ENCODE measurements at places on chromosomes 13 and 19.

DNA sequence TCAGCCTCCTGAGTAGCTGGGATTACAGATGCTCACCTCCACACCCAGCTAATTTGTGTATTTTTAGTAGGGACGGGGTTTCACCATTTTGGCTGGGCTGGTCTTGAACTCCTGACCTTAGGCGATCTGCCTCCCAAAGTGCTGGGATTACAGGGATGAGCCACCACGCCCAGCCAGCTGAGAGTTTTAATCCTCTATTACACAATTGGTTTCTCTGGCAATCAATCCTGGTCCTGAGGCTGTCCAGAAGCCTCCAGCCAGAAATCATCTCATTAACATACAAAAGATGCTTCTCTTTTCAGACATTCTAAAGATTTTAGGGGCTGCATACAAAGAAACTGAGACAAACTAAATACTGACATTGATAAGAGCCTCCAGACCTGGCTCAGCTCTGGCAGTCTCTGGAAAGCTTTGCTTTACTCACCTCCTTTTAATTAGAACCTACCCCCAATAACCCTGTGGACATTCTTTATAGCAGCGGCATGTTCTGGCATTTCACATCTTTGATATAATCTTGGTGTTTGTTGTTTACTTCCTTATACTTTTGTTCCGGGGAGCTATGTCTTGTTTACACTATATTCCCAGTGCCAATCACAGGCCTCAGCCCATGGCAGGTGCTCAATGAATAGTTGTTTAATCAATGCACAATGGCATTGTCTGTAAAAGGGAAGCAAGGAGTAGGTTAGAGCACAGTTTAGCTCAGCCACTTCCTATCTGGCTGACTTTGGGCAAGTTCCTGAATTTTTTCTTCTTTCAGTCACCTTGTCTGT, 4.1 kb upstream of the ZNF724 start:
- no peak for DNase-seq

DNA sequence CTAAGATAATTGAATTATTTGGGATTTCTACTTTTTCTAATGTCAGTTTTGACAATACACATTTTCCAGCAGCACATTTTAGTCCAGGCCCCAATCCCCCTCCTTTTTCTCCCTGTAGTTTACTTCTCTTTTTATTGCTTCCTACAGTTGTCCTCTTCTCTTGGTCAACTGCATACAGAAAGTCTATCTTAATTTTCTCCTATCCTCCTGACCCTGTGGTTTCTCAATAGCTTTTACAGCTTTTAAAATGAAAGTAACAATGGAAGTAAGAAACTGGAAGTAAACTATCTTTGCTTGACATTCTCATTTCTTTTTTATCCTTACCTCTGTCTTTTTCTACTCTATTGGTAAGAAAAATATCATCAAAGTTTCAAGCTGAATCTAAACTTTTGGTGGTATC, 106.5 kb upstream of the OXGR1 start:
- DNase-seq: peak; percentile 21

DNA sequence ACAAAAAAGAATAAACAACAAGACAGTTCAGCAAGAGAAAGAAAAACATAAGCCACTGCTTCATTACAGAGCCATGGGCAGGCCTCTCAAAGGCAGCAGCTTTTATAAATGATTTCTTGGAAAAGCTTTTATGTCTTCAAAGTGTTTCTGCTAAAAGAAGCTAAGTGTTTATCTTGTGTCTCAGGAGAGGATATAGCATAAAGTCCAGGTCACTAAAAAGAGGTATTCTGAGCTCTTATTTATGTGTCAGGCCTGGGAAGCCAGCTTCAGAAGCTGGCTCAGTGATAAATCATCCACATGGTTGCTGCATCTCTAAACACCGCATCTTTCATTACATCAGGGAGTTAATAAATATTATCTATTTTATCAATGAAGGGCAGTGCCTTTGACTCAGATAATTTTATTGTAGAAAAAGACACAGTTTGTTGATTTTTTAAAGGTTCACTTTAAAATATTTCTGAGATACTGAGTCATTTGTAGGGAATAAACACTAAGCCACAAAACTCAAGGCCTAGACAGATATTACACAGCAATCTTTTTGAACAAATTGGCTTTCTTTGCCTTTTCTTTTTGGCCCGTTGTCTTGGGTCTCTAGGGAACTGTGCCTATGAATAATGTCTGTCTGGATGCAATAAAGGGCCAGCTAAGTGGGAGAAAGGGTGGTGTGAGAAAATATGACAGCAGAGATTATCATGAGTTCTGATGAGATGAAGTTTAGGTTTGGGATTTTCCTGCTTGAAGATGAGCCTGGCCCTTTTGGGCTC, 1086.6 kb downstream of the UQCRFS1 start:
- DNase-seq: no peak

DNA sequence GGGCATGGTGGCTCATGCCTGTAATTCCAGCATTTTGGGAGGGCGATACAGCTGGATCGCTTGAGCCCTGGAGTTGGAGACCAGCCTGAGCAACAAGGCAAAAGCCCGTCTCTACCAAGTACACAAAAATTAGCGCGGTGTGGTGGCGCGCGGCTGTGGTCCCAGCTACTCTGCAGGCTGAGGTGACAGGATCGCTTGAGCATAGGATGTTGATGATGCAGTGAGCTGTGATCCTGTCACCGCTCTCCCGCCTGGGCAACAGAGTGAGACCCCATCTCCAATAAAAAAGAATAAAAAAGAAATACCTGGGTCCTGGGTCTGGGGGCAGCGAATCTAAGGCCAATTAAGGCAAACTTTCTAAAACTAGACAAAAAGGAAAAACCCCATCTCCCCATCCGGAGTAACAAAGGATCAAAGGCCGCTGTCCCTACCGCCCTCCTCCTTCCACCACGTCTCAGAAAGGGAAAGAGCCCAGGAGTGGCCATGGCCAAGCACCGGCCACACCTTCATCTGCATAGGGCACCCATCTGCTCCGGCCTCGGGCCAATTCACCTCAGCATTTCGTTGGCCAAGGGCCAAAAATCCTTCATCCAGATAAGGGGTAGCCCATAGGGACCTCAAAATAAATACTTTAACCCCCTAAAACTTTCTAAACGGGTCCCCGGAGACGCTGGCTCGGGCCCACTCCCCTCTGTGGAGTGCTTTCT, 851 bp downstream of the ZNF320 start:
- peak; percentile 30 for DNase-seq

GRCh38 chr13:95627590-95627989, 16.9 kb downstream of the DZIP1 start:
- no peak for DNase-seq

DNA sequence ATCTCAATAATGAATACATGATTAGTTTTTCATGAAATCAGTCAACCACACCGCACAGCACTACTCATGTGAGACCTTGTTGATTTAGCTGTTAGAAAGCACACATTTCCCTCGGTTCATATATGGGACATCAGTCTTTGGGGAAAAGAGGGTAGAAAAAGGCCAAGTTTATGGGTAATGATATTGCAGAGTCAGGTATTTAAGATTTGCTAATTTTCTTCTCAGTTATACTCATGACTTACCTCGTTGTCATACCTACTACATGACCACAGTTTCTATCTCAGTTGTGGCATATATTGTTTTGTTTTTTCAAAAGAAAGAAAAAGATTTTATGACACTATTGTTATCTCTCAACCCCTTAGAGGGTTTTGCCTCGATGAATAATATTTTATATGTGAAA, 165.6 kb downstream of the POU4F1 start:
- no peak for DNase-seq

DNA sequence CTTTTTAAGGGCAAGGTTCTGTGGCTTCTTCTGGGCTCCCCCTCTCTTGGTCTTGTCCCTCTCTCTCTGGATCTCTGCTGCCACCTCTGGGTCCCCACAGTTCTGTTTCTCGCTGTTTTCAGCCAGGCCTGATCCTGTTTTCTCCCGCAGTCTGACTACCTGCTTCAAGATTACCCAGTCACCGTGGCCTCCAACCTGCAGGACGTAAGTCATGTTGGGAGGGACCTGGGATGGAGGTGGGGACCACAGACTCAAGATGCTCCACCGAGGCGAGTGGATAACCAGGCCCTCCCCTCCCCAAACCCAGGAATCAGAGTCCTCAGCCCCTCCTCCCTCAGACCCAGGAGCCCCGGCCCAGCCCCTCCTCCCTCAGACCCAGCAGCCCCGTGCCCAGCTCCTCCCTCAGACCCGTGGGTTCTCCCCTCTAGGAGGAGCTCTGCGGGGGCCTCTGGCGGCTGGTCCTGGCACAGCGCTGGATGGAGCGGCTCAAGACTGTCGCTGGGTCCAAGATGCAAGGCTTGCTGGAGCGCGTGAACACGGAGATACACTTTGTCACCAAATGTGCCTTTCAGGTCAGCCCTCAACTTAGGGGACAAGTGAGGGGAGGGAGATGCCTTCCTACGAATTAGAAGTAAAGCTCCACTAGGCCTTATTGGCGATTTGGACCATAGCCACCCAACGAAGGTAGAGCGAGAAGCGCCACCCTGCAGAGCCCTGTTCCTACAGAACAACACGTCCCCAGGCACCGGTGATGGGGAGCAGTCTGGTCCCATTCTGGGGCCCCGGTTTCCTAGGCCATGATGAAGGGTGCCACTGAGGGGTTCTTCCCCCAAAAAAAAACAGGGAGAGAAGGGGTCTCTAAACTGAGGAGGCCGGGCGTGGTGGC, 2.2 kb downstream of the FLT3LG start:
- peak; percentile 44 for DNase-seq

GRCh38 chr13:110913322-110914080, 1.4 kb downstream of the ANKRD10 start:
- DNase-seq: peak; percentile 11

- DNase-seq: peak; percentile 67
These were observed 114.3 kb downstream of the TEX26 start for GRCh38 chr13:31046711-31047279.

- DNase-seq: no peak
These were observed 263.2 kb upstream of the SPRY2 start for GRCh38 chr13:80604098-80604497.

GRCh38 chr13:30737511-30738337, 2.4 kb downstream of the ALOX5AP start:
- peak; percentile 73 for DNase-seq

GRCh38 chr19:38251564-38252051, 4.6 kb downstream of the PPP1R14A start:
- DNase-seq: no peak

GRCh38 chr19:33132425-33132824, 511 bp downstream of the WDR88 start:
- no peak for DNase-seq

DNA sequence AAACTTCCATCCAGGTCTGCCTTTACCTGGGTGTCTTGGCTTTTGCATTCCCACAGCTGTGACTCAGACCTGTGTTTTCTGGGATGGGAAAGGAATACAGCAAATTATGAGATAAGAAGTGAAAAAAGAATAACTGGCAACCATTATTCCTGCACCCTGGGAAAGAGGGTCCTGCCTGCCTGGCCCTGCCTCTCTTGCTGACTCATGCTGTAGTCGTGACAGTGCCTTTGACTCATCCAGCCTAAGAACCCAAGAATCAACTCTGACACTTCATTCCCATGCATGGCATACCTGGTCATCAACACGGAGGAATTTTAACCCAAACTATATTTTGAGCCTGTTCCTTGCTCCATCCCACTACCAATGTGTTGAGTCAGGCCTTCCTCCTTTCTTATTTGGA, 185.4 kb upstream of the SERP2 start:
- DNase-seq: no peak

- DNase-seq: no peak
These were observed 19.8 kb upstream of the PCDH8 start for GRCh38 chr13:52868190-52868589.

DNA sequence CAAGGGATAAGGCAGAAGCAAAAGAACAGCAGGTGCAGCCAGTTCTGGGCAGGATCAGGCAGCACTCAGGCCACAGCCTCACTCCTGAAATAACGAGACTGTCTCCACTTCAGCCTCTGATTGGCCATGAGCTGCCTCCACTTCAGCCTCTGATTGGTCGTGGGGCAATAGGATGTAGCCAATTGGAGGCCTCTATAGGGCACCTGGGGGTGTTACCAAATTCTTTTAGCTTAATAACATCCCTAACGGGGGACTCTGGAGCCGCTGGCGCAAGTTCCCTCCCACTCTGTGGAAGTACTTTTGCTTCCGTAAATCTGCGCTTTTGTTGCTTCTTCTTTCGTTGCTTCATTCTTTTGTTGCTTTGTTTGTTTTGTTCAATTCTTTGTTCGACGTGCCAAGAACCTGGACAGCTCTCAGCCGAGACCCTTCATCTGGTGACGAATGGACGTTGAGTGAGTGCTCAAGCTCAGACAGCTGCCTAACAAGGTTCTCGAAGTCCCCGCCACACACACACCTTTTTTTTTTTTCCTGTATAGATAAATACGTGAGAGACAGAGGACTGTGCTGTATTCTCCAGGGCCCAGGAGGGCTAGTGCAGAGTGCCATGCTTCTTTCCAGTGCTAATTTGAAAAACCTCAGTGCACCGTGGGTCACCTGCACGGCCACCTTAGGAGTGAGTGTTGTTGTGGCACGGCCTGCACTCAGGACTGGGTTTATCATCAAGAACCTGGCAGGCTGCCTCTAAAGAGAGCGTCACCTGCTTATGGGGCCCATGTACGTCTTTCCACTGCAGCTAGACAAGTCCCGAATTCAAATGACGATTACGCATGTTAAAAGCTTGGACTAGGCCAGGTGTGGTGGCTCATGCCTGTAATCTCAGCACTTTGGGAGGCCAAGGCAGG, 32.0 kb upstream of the TUBGCP3 start:
- no peak for DNase-seq

DNA sequence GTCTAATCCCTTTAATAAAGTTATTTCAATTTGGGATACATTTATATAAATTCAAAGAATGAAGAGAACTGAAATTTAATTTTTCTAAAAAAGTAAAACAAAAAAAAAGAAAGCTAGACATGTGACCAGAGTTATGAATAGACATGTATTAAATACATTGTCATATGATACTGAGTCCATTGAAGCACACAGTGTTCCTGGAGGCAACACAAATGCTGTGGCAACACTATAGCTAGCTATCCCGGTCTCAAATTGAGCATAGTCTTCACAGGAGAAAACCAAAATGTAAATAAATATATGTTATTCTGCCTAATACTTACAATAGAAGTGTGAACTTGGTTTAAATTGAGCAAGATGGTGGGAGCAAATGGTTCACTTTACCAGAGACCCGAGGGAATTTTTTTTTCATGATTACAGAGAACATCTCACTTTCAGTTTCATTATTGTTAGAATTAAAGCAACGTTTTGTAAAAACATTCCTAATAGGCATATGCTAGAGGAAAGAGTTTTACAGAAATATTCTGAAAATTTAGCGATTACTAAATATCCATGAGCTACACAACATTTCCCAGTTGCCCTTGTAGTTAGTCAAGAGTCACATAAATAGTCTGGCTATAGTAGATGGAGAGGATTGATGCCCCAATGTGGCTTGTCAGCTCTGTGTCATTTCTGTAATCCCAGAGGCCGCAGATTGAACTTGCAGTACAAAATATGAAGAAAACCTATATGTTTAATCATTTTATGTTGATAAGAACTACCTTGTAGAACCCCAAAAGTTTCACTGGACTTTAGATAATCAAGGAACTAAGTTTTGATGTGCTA, 775.7 kb upstream of the SPRY2 start:
- no peak for DNase-seq

- DNase-seq: no peak
These were observed 128.7 kb downstream of the UQCRFS1 start for GRCh38 chr19:29084266-29084665.

GRCh38 chr13:24834902-24835510, 71.0 kb downstream of the RNF17 start:
- no peak for DNase-seq
